ENCODE measurements at places on chromosomes 1 and 21.

GRCh38 chr1:34842073-34842472, 17.5 kb downstream of the SMIM12 start:
- no peak for DNase-seq

DNA sequence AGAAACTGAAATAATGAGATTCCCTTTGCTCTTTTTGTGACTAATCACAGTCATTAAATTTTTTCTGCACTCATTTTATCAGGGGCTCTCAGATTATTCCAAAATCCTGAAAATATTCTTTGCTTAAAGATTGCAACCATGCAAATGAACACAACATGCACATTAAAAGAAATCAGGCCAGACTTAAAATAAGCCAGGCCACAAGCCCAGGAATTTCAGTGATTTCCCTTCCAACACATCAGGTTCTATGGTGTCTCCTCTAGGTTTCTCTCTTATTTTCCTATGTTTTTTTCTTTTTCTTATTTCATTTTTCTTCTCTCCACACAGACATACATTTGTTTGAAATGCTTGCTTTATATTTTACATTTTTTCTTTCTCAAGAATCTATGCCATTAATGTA, 65.3 kb downstream of the NIBAN1 start:
- no peak for DNase-seq

GRCh38 chr1:56169856-56170255, 409.5 kb downstream of the PLPP3 start:
- DNase-seq = no peak

GRCh38 chr1:184362876-184363275, 24.0 kb upstream of the C1orf21 start:
- DNase-seq = no peak
